A549 treated with DMSO at 1 μM for 4 hours (cell line): ENCODE measurements at places on chromosomes 3 and 15. TPM values are rescaled to one million over a fixed set of nuclear protein-coding genes. Genes with fewer than 3 reads are reported as not detected.

AKAP13 gene
- total RNA-seq = 45.4 to 52.0 TPM (median 50.1 TPM) in 5 replicates

COL6A6 gene
- total RNA-seq = not detected in 5 replicates

CHRNA5 gene
- total RNA-seq = 27.3 to 42.2 TPM (median 34.6 TPM) in 5 replicates

MOBP gene
- total RNA-seq = 0.02 to 0.28 TPM (median 0.07 TPM) in 3 of 5 replicates, not detected in the others

AHSG gene
- total RNA-seq = 0.08 TPM in 1 of 5 replicates, not detected in the others

RYR3 gene
- 0.12 to 0.53 TPM (median 0.13 TPM) in 4 of 5 replicates, not detected in the other for total RNA-seq

GOLGA6A gene
- 0.07 to 0.16 TPM in 2 of 5 replicates, not detected in the others for total RNA-seq

GOLGA8N gene
- 0.94 to 1.7 TPM (median 1.4 TPM) in 5 replicates for total RNA-seq

GRAMD2A gene
- total RNA-seq = 0.13 TPM in 1 of 5 replicates, not detected in the others

XYLB gene
- 3.0 to 5.7 TPM (median 4.9 TPM) in 5 replicates for total RNA-seq

GADL1 gene
- total RNA-seq = not detected in 5 replicates

CCR3 gene
- not detected in 5 replicates for total RNA-seq

HHLA2 gene
- 0.05 to 0.26 TPM (median 0.08 TPM) in 4 of 5 replicates, not detected in the other for total RNA-seq
